Muscle of leg (tissue), 16 donors: ENCODE measurements at places on chromosomes 1 and 21. TPM values are rescaled to one million over a fixed set of nuclear protein-coding genes. Genes with fewer than 3 reads are reported as not detected.

H3-3A gene
- 351 TPM for total RNA-seq

UTP25 gene
- total RNA-seq = 7.0 TPM

RAP1GAP gene
- total RNA-seq = 0.62 TPM

NBPF20 gene
- total RNA-seq = 9.4 TPM
